ENCODE measurements at places on chromosomes 16 and 17.

DNA sequence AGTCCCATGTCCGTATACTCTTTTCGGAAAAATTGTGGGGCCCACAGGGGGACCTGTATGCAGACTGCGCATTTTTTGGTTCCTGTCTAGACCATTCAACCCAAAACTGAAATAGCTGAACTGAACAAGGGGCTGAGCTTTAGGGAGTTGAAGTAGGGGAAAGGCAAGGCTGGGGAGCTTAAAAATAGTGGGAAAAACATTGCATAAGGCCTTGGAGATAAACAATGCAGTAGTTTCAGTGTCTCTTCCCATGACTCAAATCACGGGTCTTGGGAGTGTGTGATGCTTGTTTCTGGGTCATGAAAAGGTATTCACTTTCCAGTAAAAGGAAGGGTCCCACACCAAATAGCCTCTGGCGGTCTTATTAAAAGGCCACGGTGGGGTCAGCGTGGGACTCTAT, 402.8 kb upstream of the SALL1 start:
- DNase-seq = peak; percentile 6

DNA sequence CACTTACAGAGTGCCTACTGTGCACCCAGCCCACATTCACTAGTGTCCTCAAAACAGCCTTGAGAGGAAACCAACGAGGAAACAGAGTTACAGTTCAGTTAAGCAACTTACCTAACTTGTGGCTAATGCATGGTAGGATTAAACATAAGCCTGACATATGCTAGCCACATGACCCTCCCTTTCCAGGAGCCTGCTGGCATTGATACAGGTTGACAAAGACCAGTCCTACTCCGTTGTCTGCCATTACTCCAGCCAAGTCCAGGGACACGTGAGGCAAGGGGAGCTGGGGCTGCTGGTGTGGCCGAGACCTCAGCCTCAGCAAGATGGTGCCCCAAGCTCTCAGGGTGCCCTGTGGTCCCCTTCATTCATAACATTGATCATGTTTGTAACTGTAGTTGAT, 37.9 kb downstream of the SNX20 start:
- no peak for DNase-seq

DNA sequence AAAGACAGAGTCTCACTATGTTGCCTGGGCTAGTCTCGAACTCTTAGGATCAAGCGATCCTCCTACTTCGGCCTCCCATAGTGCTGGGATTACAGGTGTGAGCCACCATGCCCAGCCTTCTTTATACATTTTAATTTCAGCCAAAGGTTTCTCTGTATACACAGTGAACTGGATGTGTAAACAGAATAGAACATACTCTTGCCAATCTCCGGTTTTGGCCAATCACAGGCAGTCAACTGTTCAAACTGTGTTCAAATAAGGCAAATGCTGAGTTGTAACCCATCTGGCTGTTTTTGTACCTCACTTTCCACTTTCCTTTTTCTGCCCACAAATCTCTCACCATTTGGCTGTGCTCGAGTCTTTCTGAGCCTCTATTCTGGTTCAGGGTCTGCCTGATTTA, 108.2 kb downstream of the CPPED1 start:
- no peak for DNase-seq

DNA sequence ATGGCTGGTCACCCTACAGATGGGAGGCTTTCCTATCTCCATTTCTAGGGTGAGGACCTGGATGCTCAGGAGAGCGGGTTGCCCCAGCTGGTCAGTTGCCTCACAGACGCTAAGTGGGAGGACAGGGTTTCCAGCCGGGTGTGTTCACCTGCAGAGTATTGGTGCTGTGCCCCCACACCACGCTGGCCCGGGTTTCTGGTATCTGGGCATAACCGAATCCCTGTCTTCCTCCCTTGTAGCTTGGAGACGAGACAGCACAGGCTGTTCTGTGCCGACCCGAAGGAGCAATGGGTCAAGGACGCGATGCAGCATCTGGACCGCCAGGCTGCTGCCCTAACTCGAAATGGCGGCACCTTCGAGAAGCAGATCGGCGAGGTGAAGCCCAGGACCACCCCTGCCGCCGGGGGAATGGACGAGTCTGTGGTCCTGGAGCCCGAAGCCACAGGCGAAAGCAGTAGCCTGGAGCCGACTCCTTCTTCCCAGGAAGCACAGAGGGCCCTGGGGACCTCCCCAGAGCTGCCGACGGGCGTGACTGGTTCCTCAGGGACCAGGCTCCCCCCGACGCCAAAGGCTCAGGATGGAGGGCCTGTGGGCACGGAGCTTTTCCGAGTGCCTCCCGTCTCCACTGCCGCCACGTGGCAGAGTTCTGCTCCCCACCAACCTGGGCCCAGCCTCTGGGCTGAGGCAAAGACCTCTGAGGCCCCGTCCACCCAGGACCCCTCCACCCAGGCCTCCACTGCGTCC, 9.7 kb downstream of the CX3CL1 start:
- no peak for DNase-seq

DNA sequence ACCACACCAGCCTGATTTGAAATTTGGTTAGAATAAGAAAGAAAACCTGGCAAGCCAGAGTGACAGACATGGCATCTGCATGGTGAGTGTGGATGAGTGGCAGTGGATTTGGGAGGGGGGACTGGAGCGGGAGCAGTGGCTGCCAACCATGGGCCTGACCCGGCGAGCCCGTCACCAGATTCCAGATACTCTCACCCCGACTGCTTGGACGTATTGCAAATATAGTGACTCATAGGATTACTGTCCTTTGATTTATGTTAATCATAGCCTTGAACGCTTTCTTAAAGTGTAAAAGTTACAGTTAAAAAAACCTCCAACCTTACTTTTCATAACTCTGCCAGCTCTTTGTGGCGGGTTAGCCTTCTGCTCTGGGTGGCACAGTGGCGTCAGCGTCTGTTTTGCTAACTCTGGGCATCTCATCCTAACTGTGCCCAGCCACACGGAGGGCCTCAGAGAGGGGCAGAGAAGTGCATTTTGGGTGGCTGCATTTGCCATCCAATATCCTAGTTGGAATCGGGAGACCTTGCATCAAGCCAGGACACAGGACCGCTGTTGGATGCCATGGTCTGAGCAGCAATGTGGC, 26.8 kb upstream of the FOXK2 start:
- peak; percentile 80 for DNase-seq

DNA sequence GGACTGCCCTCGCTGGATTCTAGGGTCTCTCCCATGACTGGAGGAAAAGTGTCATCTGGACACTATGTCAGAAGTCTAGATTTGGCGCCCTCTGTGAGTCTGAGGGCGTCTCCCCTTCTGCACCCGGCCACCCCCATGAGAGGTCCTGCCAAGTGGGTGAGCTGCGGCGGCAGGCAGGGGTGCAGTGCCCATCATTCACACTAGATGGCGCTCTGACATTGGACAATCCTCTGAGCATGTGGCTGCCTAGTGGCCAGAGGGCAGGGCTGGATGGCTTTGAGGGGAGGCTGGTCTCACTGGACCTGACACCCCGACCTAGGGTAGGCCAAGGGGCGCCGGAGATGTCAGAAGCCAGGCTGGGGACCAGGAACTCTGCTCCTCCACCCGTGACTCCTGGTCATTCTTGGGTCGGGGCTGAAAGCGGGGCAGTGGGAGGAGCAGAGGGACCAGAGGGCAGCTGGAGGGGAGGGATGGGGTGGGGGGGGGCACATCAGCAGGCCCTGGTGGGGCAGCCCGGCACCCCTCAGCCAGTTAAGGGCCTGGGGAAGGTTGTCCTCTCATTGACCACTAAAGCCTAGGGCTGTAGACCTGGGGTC, 28.0 kb downstream of the MRM1 start:
- peak; percentile 70 for DNase-seq

DNA sequence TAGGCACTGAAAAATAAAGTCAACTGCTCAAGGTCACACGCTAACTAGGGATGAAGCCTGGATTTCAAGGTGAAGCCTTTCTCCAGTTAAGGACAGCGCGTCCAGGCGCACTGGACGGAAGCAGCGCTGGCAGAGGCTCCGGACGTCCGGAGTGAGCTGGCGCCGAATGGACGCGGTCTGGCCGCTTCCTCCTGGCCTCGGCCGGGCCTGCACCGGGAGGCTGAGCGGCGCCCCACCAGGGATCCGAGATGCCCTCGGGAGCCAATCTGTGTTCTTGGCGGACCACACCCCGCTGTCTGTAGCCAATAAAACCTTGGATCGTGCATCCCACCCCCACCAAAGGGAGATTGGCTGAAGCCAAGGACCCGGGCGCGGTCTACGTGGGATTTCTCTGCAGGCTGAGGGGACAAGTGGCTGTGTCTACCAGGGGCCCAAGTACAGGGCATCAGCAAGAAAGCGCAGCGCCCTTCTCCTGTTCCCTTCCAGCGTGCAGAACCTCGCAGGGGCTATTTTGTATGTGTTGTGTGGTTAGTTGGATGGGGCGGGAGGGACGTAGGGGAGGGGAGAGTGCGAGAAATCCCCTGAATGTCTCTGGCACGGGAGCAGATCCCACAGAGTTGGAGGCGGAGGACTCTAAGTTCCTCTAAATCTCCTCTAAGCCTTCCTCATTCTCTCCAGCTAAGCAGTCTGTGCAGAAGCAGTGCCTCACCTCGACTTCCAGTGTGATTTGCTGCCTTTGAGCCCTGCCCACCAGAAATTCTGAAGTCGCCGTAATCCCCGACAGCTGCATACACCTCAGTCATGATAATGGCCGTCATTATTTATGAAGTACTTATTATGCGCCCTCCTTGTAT, 2.5 kb upstream of the AKAP10 start:
- DNase-seq = no peak
